ENCODE measurements at places on chromosomes 3 and 15.

DNA sequence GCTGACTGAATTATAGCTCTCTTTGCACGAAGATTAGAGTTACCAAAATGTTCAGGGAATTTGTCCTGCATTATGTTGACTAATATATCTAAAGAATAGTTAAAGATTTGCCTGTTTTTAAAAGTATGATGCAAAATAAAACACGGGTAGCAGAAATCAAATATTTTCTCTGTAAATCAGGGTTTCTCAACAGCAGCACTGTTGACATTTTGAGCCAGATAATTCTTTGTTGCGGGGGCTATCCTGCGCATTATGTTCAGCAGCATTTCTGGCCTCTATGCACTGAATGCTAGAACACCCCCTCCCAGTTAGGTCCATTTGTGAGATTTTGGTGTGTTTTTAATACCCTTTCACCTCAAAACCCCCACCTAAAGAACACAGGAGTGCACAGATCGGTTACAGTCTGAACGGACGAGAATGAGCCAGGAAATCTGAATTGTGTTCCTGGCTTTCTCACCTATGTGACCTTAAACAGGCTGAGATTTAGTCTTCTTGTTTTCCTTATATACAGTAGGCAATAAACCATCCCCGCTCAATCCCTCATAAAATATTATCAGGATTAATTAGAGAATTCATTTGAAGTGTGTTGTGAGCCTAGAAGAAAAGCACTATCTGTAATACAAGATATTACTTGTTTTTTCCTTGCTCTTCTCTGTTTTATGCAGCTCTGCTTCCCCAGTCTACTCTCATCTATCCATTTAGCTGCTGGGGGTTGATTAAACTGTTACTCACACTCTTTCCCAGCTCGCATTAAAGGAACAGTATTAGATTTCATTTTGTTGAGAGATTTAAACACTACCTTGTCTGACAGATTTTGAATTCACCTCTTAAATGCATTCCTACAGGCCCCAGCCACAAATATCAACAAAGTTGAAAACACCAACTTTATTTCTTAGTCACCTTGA is 247.5 kb upstream of the GOLIM4 start:
- no peaks in the 10 kb centered on the region for H3K36me3 ChIP-seq
- H3K27me3 ChIP-seq: no peaks in the 10 kb centered on the region
- no peak overlapping the region for H3K4me3 ChIP-seq
- H3K27ac ChIP-seq: no peak overlapping the region
- peaks cover 7% of the 10 kb centered on the region for H3K4me1 ChIP-seq
- no peak for DNase-seq

DNA sequence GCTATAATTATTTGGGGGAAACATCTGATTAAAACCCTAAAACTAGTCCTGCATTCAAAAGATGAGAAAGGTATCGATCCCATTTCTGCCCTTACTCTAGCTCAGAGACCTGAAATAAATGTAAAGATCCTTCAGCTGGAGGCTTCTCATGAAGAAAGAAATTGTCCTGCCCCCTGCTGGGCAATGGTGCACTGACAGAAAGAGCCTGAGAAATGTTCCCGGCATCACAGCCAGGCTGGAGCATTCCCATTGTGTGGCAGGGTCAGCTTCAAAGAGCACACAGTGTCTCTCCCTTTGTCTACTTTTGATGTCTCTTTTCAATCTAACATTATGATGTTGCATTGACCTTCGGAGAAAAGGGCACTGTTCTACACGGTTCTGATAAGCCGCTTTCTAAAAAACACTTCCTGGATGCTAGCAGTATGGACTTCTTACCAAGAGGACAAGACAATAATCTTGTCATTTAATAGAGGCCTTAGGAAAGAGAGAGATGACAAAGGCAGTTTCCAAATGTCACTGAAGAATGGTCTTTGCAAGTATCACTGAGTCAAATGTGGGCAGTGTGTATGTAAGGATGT is 287.5 kb downstream of the MAGI1 start:
- no peaks in the 10 kb centered on the region for H3K36me3 ChIP-seq
- H3K4me1 ChIP-seq: no peaks in the 10 kb centered on the region
- DNase-seq: peak; percentile 33

DNA sequence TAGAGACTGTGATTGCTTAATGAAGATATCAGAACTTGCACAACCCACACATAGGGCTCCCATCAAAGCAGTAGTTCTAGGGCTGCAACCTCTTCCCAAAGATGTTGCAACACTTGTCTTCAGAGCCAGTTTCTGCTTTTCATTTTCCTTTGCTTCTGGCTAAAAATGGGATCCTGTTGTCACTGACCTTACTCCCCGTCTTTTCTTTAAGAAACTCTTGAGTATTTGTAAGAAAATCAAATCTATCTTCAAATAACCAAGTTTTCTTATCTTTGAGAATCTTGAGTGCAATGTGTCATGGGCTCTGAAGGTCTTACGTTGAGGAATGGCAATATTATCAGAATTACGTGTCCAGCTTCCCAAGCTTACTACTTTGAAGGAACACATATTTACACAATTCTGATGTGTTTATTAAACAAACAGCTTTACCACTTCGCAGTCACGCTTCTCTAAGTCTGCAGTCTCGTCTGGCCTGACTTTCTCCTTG is 24.1 kb downstream of the CACNA1D start:
- H3K4me1 ChIP-seq: peaks cover 14% of the 10 kb centered on the region
- no peak overlapping the region for H3K4me3 ChIP-seq
- H3K36me3 ChIP-seq: no peaks in the 10 kb centered on the region
- DNase-seq: no peak
- no peaks in the 10 kb centered on the region for H3K27me3 ChIP-seq

GRCh38 chr3:23202921-23203707 is at the start of gene UBE2E2:
UBE2E2 (plus strand) TSS chr3:23203327.
- peak within 1 kb of the TSS; percentile 76 for H3K4me3 ChIP-seq
- peaks cover 15% of the 10 kb centered on the region for H3K27me3 ChIP-seq
- H3K36me3 ChIP-seq: no peaks in the 10 kb centered on the region
- H3K27ac ChIP-seq: peak within 1 kb of the TSS; percentile 75

DNA sequence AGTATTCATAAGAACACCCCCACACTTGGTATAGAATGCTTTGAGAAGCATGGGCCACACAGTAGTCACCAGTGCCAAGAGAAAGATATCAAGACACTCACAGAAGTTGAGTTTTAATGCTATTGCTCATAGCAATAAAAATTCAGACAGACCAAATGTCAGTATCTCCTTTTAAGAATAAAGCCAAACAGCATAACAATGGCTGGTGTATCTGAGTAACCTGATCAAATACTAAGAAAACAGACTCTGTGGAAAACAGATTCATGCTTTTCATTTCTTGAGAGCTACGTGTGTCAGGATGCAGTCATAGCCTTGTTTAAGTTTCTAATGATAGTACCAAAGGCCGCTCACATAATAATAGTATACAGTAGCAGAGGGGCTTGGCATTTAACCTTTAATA is 778.5 kb downstream of the MECOM start:
- H3K4me1 ChIP-seq: peaks cover 13% of the 10 kb centered on the region
- H3K36me3 ChIP-seq: no peaks in the 10 kb centered on the region
- H3K27ac ChIP-seq: no peak overlapping the region
- no peak for DNase-seq
- no peaks in the 10 kb centered on the region for H3K27me3 ChIP-seq

DNA sequence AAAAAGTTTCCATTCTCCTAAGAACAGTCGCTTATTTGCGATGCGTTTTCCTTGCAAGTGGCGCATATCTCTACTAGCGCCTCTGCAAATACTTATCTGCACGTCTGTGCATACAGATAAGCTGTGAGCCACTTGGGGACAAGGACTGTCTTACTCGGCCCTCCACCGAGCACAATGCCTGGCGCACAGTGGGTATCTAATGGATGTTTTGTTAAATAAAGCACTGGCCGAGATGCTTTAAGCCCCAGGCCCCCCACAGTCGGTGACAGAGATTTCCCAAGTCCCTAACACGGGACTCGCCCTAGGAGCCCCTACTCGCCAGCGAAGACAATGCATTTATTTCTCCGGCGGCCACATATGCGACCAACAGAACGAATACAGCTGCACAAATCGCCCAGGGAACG is 503 bp downstream of the HLTF start:
- peak overlapping the region; percentile 80 for H3K4me3 ChIP-seq
- H3K27me3 ChIP-seq: no peaks in the 10 kb centered on the region
- H3K36me3 ChIP-seq: no peaks in the 10 kb centered on the region

GRCh38 chr15:83848315-83849050 is 194.6 kb downstream of the ADAMTSL3 start:
- H3K27me3 ChIP-seq: no peaks in the 10 kb centered on the region
- H3K27ac ChIP-seq: peak overlapping the region; percentile 55
- no peak overlapping the region for H3K4me3 ChIP-seq

GRCh38 chr3:74456166-74456565 is 158.3 kb downstream of the CNTN3 start:
- H3K27ac ChIP-seq: no peak overlapping the region
- no peak overlapping the region for H3K4me3 ChIP-seq
- H3K27me3 ChIP-seq: no peaks in the 10 kb centered on the region

DNA sequence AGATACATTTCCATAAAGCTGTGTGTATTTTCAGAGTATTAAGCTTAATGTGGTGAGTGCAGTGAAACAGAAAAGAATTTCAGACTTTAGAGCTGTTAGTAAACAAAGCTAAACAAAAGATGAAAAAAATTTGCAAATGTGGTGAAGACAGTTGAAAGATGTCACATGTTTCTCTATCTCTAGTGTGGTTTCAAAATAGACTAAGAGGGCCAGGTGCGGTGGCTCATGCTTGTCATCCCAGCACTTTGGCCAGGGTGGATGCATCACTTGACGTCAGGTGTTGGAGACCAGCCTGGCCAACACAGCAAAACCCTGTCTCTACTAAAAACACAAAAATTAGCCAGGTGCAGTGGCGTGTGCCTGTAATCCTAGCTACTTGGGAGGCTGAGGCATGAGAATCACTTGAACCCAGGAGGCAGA is 466.0 kb upstream of the NR2F2 start:
- H3K27ac ChIP-seq: no peak overlapping the region
- H3K27me3 ChIP-seq: no peaks in the 10 kb centered on the region
- no peaks in the 10 kb centered on the region for H3K4me1 ChIP-seq
- no peak overlapping the region for H3K4me3 ChIP-seq
